Fibroblast of gingiva (primary cell): ENCODE measurements at places on chromosomes 5 and 9.

GRCh38 chr5:135040333-135041144 is 6.5 kb upstream of the PITX1 start:
- DNase-seq: no peak

DNA sequence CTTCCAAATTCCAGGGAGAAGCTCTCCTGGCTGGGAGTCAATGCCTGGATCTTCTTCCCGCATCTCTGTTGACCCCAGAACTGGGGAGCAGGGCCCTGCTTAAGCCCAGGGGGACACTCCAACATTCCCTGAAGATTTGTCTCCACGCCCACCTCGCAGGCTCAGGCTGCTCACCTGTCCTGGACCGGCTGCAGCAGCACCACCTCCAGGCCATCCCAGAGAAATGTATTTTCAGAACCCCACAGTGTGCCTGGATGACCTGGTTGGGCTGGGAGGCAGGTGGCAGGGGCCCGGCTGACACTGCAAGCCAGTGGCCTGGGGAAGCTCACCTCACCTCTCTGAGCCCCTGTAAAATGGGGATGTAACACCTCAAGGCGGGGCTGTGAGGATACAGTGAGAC is 27.1 kb upstream of the ZBTB43 start:
- DNase-seq: no peak

GRCh38 chr9:134591573-134591981 is 50.0 kb upstream of the COL5A1 start:
- peak; percentile 74 for DNase-seq

DNA sequence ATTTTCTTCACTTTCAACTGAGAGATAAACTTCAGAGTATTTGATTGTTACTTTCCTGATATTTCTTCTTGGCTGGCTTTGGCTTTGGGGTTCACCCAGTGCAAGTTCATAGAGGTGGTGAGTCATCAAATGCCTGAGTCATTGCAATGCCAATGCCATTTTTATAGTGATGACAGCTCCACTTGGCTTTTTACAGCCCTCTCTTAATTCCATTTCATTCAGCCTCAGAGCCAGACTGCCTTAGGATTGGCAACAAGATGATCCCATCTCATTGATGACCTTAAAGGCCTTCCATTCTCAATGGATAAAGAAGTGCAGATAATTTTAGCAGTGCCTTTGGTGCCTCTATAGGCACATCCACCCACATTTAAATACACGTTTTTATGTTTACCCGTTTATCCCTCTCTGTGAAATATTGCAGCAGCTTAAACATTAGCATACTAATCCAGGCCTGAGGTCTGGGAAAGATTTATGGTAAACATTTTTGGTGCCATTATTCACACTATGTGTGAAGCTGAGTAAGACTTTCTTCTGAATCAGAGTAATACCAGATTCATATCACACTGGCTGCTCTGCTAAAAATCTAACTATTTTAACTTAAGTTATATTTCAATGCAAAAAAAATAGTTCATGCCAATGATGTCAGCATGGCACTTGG is 88.9 kb upstream of the TYRP1 start:
- no peak for DNase-seq

GRCh38 chr9:38682713-38683112 is 37.2 kb downstream of the FAM240B start:
- DNase-seq: peak; percentile 18

DNA sequence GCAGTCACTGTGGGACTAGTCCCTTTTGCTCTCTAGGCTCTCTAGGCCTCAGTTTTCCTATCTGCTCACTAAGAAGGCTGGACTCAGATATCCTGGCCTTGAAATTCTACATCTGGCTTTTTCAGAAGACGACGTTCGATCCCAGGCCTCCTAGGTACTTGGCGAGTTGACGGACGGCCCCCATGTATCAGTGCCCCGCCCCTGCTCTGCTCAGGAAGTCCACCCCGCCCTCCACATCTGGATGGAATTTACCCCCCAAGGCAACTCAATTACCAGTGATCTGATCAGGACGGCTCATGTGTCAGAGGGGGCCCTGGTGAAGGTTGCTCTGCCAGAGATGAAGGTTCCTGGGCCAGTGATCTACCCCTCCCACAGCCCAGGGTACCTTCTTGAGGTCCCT is 44.1 kb upstream of the SYNPO start:
- no peak for DNase-seq

DNA sequence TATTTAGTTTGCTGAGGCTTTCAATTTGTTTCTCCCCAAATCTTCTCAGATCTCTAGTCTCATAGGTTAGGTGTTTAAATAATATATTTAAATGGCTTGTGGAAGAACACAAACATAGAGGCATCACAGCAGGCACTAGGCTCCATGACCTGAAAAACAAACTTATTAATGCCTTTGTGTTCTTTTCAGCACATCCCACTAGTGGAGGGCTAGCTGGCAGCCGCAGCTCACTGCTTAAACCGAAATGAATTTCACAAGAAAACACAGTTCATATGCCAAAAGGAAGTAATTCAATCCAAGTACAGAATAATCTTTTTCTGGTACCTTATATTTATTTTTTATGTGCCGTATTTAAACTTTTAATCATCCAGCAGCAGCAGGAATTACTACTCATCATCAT is 382.5 kb downstream of the PLK2 start:
- DNase-seq: peak; percentile 41

DNA sequence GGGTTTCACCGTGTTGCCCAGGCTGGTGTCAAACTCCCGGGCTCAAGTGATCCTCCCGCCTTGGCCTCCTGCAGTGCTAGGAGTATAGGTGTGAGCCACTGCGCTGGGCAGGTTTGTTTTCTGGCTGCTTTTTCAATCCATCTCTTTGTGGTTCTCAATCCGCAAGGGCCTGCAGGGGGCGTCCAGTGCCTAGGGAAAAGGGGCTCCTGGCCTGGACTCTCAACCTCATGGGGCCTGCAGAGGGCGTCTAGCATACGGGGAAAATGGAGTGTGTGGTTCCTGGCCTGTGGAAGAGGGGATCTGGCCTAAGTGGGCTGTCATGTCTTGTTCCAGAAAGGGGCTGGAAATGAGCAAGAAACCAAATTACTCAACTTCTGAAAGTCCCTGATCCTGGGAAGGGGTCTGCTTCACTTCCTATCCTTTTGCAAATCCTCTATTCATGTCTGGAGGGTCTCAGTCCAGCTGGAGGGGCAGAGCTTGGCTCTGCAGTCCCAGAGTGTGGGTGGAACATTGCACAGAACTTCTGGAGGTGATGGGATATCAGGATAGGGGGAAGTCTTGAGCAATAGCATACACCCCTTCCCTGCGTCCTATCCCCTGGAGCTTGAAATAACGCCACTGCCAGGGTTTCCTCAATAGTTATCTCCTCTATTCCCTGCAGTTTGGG is 12.7 kb upstream of the CCL27 start:
- peak; percentile 80 for DNase-seq

DNA sequence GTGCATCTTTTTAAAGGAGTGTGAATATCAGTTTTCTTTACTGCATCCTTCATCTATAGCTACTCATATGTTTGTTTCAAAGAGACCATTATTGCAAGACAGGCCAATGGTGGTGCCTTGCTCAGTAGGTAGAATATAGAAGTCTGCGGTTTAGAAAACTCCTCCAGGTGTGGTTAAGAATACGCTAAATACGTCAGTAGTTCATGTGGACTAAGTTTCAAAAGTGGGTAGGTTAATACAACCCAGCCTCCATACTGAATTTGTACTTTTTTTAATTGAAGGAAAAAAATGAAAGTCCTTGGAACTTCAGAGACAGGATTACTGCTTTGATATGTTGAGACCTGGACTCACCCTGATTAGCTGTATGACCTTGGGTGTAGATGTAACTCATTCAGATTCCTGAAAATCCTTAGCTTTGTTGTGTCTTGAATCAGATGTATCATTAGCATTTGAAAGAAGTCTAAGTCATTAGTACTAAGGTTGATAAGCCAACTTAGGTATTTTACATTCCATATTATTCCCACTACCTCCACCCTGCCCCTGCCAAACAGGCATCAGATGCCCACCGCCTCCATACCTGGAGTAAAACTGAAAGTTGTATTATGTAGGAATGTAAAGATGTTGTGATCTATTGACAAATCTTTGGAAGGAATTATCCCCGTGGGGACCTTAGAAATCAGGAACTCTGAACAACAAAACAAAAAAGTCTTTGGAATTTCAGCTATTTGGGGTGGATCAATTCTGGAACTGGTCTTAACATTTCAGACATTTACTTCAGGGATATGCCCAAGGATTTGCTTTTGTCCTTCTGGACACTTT is 6.1 kb downstream of the BASP1 start:
- DNase-seq: no peak

DNA sequence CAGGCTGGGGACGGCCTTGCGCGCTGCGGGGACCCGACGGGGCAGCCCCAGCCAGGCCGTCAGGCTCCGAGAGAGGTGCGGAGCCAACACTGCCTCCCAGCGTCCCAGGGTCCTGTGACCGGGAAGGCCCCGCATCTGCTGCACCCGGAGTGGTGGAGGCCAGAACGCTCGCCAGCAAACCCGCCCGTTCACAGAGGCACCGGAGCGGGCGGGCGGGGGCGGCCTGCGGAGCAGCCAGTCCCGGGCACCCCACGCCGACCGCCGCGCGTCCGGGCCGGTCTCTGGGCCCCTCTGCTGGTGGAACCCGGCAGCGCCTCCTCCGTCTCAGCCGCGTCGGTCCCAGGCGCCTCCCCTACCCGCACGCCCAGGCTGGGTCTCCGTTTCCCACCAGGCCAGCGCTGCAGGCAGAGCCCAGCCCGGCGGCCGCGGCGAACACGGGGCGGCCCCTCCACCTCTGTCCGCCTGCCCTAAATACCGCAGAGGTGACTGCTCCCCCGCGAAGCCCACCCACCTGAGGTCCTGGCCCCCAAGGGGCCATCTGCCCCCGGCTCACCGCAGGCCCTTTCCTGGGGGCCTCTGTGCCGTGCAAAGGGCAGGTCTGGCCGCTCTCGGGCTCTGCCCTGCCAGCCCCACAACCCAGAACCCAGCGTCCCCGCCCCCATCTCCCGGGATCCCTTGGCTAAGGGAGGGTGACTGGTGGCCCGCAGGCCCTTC is 15.9 kb downstream of the EXD3 start:
- peak; percentile 36 for DNase-seq

DNA sequence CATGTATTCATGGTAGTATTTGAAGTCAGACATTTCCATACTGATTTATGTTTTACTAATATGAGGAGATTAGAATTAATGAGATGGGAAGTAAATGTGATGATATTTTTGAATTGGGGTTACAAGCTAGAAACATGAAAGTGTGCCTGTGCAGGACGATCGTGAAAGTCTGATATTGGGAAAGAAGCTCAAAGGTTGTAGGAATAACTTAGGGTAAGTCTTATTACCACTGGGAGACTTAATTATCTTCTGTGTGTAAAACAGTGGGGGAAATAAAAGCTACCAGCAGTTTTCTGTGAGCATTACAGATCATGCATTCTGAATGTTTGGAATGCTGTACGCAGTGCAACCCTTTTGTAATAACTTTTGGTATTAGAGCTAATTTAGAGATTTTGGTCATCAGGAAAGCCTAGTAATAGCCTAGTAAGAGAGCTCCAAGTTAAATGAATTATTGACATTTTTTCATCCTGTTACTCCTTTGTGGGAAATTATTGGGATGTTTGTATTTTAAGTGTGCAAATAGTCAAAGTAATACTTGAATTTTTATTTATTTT is 153.9 kb downstream of the PCSK5 start:
- peak; percentile 1 for DNase-seq

DNA sequence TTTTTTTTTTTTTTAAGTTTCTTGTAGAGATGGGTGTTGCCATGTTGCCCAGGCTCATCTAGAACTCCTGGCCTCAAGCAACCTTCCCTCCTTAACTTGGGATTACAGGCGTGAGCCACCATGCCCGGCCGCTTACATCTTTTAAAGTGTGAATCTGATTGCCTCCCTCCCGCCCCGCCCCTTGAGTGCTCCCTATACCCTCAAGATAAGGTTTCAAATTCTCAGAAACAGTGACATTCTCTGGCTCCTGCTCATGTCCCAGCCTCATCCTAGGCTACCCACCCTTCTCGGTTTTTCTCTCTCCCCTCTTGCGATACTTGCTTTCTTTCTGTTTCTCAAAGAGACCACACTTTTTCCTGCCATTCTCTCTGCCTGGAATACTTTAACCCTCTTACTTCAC is 12.4 kb downstream of the MORN5 start:
- DNase-seq: no peak

DNA sequence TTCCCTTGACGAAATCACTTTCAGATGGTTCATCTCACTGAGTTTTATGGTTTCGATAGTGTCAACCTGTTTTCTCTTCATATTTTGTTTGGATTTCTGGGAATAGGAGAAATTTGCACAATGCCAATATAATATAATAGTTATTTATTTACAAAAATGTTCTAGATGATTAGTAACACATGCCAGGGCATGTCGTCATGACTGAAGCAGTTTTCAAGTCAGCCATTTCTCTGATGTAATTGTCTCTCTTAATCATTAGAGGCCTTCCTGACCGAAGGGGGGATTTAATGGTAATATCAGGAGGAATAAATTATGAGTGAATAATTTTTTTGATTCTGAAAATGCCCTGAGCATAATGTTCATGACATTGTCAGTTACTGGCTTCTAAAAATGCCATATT is 246.5 kb upstream of the ATP10B start:
- peak; percentile 48 for DNase-seq

- DNase-seq: no peak
These were observed 8.7 kb downstream of the APTX start for GRCh38 chr9:32992595-32993238.
